ENCODE measurements at places on chromosomes 12 and 14.

DNA sequence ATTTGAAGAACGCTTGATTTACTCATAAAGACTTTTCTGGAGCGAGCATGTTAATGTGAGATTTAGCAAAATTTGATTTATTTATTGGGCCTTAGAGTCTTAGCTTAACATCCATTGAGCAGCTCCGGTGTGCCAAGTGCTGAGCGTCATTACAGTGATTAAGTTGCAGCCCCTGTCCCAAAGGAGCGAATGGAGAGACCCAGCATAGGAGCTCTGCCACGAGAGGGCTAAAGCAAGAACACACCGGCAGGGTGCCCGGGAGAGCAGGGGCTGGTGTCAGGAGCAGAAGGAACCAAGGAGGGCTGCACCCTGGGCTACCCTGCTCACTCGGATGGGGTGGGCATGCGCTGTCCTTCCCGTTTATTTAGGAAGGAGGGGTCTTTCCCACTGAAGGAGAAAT is 50.6 kb downstream of the PPP2R5C start:
- no peak for DNase-seq

DNA sequence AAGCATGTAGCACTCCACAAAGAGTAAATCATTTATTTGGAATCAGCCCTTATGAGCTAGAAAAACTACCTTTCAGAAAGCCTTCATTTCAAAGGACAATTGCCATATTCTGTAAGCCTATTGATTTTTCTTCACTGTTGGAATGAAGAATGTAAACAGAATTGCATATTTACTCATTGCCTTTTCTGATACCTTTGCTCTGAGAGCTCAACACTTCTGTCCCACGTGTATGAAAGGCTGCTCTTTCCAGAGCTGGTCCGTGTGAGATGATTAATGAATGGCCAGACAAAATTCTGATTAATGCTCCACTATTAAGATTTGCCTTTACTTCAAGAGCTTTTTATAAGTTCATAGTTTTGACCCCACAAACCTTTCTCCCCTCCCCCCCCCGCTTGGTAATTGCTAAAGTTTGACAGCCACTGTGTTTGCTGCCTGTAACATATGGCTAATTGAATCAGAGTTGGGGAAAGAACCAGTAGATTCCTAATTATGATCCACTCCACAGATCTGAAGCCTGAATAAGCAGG is 63.0 kb upstream of the PLEKHA5 start:
- DNase-seq, result no peak

DNA sequence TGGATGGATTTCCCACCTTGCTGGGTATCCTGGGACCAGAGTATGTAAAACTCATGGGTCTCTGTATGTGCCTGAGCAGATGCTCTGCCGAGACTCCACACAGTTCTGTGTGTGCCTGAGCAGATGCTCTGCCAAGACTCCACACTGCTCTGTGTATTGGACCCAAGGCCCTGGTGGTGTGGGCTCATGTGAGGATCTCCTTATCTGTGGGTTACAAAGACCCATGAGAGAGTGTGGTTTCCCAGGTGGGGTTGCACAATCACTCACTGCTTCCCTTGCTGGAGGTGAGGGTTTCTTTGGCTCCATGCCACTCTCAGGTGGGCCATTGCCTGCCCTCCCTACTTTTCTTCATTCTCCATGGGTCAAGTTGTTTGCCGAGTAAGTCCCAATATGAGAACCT is 141.5 kb downstream of the TBC1D30 start:
- DNase-seq, result no peak

DNA sequence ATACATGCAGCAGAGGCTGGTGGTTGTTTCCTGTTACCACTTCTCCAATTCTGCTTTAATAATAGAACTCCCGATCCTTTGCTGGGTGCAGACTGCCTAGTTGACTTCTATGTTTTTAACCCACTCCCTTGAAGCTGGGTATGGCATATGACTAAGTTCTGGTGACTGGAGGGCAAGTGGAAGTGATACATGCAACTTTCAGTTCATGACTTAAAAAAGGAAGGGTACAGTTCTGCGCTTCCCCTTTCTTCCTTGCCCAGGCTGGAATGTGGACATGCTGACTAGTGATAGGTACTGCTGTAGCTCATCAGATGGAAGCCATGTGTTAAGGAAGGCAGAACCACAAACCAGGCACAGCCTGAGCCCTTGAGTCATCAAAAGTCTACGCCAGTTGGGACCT is 2.4 kb upstream of the A2M start:
- DNase-seq, result no peak

DNA sequence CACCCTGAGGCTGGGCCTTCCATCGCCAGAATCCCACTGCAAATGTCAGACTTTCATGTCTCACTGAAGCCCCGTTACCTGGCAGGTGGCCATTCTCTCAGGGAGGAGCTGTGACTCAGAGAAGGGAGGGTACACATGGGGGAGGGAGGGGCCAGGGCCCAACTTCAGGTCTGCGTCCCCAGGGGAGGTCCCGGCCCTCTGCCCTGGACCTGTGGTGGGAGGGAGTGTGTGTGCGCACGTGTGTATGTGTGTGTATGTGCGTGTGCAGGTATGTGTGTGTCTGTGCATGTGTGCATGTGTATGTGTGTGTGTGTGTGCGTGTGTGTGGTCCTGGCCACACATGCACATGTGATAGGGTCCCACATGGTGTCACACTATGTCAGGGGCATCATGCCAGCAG is 50.9 kb downstream of the MVK start:
- no peak for DNase-seq

DNA sequence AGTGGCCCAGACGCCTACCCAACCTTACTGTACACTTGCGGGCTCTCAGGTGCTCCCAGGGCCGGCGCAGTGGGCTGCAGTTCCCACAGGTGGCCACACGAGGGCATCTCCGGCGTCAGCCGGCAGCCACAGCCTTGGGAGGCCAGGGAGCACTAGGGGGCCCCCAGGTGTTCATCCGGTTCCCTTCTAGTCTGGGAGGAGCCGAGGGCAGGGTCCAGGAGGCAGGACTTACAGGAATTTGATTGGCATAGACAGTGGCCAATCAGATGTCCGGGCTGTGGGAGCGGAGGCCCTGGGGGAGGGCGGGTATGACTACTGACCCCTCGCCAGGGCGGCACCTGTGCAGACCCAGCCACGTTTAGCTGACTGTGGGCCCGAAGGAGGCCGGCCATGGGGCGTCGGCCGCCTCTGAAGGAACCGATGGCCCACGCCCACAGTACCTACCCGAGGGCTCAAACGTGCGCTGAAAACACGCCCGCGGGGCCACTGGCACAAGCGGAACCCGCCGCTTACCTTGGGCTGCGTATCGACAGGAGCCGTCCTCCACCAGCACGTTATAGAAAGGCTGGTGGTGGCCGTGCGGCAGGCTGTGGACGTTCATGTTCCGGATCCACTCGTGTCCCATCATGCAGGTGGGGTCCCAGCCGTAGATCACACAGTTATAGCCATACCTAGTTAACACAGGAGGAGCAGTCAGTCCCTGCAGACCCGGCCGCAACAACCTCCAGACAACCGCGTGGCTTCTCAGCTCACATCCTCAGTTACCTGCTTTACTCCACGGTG is 34.8 kb downstream of the FBXO21 start:
- peak; percentile 79 for DNase-seq

DNA sequence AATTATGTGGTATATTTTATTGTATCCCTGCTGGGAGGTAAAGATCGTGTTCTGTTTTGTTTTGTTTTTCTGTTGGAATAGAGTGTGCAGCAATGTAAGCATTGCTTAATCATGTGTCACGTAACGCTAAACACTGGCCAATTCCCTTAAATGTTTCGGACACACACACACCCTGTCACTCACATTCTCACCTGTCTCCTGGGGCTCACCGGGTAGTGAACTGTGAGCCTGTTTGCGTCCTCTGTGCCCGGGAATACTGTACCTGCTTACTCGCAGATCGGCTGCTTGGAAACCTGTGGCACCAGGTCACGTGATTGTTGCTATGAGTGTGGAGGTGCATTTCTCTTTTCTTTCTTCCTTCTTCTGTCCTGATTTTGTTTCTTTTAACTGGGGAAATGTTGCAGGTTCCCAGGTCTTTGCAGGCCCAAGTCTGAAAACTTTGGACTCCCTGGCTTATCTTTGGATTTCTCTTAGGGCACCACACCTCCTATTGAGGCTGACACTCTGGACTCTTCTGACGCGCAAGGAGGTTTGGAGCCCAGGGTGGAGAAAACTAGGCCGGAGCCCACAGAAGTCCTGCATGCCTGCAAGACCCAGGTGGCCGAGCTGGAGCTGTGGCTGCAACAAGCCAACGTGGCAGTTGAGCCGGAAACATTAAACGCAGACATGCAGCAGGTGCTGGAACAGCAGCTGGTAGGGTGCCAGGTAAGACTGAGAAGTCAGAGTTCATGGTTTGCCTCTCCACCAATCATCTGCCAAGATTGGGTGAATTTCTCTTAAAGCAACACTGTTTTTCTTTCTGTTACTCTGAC is 181.1 kb downstream of the ESR2 start:
- no peak for DNase-seq

DNA sequence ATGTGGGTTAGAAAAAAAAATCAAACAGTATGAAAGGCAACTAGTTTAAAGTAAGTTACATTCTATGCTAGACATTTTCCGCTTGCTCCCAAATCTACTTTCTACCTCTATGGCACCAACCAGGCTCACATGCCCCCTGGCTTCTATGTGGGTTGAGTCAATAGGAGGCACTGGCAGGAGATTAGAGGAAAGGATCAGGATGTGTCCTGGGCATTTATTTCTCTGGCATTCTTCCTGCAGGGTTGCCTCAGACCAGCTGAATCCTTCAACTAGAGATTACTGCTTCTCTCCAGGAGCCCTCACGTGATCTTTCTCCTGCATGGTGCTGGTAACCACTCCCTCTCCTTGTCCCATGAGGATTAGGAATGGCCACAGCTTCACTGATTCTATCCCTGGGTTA is 14.9 kb upstream of the CCDC60 start:
- no peak for DNase-seq

GRCh38 chr12:48961331-48961730 is 4.0 kb upstream of the ARF3 start:
- DNase-seq, result no peak

DNA sequence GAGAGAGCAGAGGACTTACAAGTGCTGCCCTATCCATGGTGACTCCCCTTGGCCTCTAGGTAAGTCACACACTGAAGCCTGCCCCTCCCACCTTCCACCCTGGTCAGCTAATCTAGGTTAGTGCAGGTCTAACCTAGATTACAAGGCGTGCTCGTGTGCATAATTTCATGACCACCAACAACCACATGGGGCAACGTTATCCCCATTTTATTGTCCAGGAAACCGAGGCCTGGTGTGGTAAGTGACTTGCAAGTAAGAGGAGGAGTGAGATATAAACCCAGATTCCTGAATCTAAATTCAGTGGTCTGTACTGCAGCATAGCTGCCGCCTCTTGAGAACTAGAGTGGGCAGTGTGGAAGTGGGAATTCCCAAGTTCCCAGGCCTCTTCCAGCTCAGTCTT is 171.1 kb downstream of the DAD1 start:
- DNase-seq, result no peak

DNA sequence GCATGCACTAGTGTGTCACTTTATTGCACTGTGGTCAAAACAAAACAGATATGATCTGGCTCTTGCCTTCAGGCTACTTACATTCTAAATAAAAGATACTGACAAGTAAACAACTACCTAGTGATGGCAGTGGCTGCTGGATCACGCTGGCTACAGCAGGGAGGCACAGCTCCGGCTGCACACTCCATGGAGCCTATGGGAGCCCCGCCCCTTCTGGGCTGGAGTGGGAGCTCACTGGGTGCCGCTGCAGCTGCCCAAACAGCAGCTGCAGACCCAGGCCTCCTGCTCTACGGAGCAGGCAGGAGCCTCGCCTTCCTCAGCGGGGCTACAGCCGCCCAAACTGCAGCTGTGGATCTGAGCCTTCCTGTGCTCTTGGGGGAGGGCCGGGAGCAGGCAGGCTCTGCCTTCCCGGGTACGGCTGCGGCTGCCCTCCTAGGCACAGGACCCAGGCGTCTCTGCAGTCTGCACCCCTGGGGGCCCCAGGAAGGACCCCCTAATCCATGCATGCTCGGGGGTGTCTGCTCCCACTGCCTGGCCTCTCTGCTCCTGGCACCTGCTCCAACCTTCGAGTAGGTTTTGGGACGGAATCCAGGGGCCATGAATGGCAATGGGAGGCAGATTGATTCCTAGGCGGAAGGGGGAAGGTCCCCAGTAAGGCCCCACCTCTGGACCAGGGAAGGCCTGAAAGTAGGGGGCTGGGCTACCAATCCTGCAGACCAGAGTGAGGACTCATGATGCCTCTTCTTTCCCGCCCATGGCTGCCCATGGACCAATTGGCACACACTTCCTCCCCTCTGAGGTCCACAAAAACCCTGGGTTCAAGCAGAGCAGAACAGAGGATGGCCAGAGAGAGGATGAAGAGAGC is 253.1 kb downstream of the ANO6 start:
- DNase-seq, result no peak

- DNase-seq, result no peak
Measured at GRCh38 chr14:35403114-35403602, 1.4 kb downstream of the NFKBIA start.

- no peak for DNase-seq
Measured at GRCh38 chr14:105067140-105067968, 2.1 kb upstream of the GPR132 start.

DNA sequence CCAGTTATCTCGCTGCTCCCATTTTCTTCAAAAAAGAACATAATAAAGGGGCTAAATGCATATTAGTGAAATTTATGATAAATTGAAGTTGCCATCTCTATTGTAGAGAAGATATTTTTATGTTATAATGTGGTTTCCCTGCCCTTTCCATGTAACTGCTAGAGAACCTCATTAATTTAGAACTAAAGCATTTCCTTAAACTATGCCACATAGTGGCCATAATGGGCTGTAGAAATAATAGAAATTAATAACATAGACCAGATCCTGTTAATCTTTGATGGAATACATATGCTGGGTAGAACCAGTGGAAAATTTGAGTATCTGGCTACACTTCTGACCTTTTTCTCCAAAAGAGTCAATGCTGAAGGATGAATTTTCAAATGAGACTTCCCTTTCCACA is 376.7 kb downstream of the PDZRN4 start:
- no peak for DNase-seq

DNA sequence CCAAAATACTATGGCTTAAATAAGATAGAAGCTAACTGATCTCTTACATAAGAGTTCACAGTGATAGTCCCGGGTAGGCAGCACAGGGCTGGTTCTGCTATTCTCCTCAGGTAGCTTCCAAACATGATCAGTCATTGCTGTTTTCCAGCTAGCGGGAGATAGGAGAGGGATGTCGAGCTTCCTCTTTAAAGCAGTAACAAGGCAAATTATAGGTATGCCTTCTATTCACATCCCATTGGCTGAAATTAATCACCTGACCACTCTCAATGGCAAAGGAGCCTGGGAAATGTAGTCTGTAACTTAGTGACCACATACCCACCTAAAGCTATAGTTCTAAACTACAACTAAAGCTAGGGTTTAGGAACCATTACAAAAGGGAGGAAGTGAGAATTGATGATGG is 34.5 kb upstream of the VRK1 start:
- peak; percentile 69 for DNase-seq

All from H4 (cell line).